Central memory CD4-positive, alpha-beta T cell (primary cell): ENCODE measurements at places on chromosomes 2 and 18.

GRCh38 chr2:48069769-48070168, 163.5 kb upstream of the FBXO11 start:
- DNase-seq, result no peak

DNA sequence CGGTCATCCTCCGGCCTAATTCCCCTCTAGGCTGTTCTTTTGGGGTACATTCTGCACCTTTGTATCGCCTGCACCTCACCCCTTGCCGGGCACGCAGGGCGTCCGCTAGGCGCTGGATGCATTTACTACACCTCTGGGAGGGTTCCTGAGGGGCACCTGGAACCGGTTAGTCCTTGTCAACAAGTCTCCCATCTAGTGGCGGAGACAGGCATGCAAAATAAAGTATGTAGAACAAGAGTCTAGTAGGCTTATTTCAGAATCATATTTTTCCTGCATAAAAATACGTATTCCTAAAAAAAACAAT, 705 bp upstream of the TEX261 start:
- DNase-seq, result peak; percentile 64

DNA sequence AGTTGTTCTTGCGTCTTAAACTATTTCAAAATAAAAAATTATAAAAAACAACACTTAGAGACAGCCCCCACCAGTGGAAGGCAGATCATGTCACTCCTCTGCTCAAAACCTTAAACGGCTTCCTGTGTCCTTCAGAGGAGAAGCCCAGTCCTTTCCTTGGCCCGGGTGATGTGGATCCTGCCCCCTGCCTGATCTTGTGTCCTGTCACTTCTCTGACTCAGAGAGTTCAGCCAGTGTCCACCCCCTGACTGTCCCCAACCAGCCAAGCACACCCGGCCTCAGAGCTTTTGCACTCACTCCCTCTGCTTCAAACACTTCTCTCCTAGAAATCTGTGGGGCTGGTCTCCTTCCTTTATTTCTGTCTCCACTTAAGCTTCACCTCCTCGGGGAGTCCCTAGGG, 35.4 kb downstream of the TOGARAM2 start:
- DNase-seq, result no peak

DNA sequence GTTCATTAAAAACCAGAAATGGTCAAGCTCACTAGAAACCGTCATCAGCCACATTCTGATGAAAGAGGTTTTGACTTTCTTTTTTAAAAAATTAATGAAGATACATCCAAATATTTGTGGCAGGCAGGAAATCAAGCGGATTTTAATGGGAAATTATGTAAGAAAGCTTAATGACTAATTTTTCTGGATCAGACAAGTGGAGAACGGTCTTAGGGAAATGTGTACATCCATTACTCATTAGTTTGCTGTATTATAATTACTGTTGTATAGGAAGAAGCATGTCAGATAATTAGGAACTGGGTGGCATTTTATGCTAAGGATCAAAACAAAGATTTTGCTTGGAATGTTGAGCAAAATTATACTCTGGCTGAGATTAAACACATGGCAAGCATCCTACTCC, 39.4 kb downstream of the AGAP1 start:
- DNase-seq, result no peak

- DNase-seq, result no peak
These were observed 105.7 kb upstream of the ZEB2 start for GRCh38 chr2:144625626-144626025.

DNA sequence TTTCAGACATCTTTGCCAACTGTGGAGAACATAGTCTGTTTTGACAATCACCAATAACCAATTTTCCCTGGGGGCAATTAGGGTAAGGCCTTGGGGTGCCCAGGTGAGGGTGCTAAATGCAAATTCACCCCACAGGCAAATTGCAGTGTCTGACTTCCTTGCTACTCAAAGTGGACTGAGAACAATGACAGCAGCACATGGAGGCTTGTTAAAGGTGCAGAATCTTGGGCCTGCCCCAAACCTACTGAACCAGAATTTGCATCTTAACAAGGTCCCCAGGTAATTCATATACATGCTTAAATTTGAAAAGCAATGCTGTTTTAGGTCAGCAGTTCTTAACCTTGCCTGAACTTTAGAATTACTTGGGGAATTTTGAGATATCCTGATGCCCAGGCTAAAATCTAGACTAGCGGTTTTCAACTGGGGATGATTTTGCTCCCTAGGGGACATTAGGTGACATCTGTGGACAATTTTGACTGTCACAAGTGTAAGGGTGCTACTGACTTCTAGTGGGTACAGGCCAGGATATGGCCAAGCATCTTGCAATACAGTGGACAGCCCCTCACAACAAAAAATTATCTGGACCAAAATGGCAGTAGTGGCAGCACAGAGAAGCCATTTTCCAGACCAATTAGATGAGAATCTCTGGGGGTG, 80.2 kb upstream of the GCFC2 start:
- no peak for DNase-seq

GRCh38 chr2:65485839-65486238, 53.4 kb upstream of the SPRED2 start:
- DNase-seq, result no peak

- DNase-seq, result no peak
These were observed 20.4 kb downstream of the ZRANB3 start for GRCh38 chr2:135510577-135510976.

DNA sequence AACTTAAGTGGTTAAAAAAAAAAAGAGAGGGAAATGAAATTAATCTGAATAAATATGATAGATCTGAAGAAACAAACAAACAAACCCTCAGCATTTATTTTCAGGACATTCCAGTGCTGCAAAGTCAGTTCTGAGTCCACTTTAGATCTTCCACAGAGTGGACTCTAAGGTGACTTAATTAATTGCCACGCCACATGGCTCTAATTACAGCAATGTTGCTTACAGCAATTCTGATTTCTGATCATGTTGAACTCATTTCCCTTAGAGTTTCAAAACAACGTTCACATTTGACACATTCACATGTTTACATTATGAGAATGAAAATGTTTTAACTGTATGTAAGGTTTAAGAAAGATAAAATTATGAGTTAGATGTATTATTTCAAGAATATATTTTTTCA, 38.6 kb upstream of the RASGRP3 start:
- DNase-seq, result no peak

- DNase-seq, result no peak
These were observed 52.1 kb upstream of the EPB41L5 start for GRCh38 chr2:119960821-119961220.

DNA sequence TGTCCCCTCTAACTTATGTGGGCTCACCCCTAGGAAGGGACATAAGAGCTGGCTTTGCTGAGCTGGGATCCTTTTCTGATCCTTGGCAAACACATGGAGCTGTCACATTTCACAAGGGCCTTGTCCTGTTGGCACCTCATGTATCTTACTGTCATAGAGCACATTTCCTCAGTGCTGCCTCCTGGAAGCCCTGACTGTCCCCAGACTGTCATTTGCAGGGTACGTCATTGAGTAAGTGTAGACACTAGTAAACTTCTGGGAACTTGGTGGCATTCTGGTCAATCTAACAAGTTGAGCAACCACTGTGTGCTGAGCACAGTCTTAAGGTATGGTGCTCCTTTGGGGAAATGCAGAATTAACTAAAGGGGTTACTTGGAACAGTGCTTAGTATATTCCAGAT, 94.5 kb upstream of the IL1R2 start:
- no peak for DNase-seq

- no peak for DNase-seq
These were observed 29.7 kb downstream of the CCDC141 start for GRCh38 chr2:179020156-179020750.

- DNase-seq, result peak; percentile 36
These were observed 114.7 kb downstream of the DNAH6 start for GRCh38 chr2:84631047-84631446.

GRCh38 chr2:165224941-165225340, 14.3 kb upstream of the SCN2A start:
- DNase-seq, result no peak

GRCh38 chr2:71892423-71892730, 255.3 kb downstream of the CYP26B1 start:
- no peak for DNase-seq

GRCh38 chr2:199975273-199975895, 20.0 kb downstream of the MAIP1 start:
- no peak for DNase-seq
